ENCODE measurements at places on chromosomes 7 and 10.

- DNase-seq = no peak
Observed at GRCh38 chr10:29174389-29174788, 114.5 kb upstream of the LYZL1 start.

DNA sequence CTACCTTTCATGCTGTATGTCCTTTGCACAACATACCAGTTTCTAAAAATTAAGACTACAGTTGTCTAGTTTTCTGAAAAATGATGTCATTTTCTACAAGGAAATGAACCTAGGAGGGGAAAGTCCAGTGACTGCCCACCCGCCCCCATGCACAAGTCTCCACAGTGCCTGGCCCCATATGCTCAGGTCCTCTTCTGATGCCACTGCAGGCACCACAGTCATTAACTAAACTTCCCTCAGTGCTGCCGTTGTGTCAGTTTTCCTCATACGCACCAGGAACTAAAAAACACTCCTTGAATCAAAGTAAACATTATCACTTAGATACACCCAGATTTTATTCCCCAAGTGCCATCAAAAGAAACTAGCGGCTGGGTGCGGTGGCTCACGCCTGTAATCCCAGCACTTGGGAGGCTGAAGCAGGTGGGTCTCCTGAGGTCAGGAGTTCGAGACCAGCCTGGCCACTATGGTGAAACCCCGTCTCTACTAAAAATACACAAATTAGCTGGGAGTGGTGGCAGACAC is 6.9 kb upstream of the TNS3 start:
- no peak for DNase-seq

DNA sequence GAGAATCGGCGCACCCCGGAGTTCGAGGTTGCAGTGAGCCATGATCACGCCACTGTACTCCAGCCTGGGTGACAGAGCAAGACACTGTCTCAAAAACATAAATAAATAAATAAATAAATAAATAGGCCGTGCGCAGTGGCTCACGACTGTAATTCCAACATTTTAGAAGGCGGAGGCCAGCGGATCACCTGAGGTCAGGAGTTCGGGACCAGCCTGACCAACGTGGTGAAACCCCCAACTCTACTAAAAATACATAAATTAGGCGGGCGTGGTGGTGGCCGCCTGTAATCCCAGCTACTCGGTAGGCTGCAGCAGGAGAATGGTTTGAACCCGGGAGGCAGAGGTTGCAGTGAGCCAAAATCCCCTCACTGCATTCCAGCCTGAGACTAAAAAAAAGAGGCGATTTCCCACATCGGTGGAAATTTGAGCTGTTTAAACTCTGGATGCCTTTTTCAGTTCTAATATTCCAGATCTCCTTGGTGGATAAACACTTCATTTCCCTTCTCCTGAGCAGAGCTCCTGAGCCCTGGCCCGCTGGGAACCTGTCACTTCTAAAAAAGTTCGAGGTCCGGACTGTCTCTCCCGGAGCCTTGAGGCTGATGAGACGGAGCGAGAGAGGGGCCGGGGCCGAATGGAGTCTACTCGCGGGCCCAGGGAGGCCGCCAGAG is 2.0 kb upstream of the NFKB2 start:
- no peak for DNase-seq

GRCh38 chr7:37987732-37988131 is 67.3 kb downstream of the EPDR1 start:
- DNase-seq = no peak

- DNase-seq = no peak
Observed at GRCh38 chr10:48247680-48248079, 26.8 kb downstream of the FRMPD2 start.

DNA sequence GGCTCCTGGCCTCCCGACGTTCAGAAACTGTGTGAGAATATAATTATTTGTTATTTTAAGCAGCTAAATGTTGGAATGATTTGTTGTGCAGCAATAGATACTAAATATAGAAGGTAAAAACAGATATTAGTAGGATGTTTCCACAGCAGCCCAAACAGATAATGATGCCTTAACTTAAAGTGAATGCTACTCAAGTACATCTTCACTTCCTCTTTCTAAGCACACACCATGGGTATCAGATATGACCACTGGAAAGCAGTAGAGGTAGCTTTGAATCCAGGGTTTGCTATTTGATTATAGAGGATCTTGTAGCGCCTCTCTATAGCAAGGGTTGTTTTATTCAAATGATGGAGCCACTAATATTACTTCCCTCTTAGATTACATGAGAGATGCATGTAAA is 38.2 kb upstream of the BET1 start:
- DNase-seq = no peak

- DNase-seq = no peak
Observed at GRCh38 chr7:37393476-37393875, 55.2 kb downstream of the ELMO1 start.

GRCh38 chr7:2710901-2711551 is 23.0 kb downstream of the AMZ1 start:
- DNase-seq = peak; percentile 63

- DNase-seq = no peak
Observed at GRCh38 chr10:128614016-128614605, 487.9 kb upstream of the MKI67 start.

DNA sequence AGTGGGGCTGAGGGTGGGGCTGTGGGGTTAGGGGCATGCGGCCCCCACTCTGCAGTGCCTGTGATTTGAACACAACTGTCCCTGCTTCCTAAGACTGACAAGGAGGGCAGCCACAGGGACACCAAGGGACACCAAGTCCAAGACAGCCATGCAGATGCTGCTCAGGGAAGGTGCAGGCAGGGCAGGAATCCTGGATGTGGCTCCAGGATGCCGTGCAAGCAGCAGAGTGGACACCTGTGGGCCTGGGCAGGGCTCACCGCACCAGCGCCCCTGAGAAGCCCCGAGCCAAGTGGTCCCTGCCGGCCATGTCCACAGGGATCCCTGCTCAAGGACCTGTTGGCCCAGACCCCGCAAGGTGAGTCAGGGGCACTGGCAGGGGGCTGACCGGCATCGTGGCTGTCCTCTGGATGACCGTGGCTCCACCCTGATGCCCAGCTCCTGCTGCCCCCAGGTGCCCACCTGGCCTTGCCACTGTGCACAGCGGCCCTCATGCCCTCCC is 58.5 kb downstream of the STK32C start:
- no peak for DNase-seq

GRCh38 chr7:50405221-50405620 is 44.9 kb downstream of the FIGNL1 start:
- DNase-seq = no peak

GRCh38 chr7:142802301-142802700 is 31.5 kb downstream of the PRSS2 start:
- no peak for DNase-seq

- DNase-seq = no peak
Observed at GRCh38 chr10:3534433-3534832, 250.6 kb downstream of the KLF6 start.

DNA sequence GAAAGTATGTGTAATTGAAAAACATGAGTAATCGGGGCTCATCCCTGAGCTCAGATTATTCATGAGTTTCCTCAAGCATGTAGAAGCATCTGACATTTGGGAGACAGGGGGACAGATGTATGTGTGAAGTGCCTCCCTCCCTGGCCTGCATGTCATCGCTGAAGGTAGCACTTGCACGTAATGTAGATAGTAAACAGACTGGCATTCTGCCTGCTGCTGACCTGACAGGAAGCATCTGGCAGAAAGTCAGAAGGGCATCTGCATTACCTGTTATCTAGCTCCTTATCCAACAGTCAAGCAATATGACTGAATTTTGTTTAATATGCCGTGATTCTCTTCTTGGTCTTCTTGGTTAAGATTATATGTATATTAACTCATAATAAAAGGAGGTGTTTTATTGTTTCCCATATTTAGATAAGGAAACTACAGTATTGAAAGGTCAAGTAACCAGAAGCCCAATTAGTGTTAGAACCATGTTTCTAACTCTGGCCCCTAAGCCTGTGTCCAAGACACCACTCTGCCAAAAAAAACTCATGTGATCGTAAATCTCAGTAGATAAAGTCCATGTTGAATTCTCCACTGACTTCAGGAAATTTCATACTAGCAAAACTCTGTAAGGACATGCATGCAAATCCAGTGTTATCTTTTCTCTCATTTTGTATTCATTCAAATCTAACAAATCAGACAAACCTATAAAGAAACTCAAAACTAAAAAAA is 918.1 kb upstream of the MBL2 start:
- no peak for DNase-seq

DNA sequence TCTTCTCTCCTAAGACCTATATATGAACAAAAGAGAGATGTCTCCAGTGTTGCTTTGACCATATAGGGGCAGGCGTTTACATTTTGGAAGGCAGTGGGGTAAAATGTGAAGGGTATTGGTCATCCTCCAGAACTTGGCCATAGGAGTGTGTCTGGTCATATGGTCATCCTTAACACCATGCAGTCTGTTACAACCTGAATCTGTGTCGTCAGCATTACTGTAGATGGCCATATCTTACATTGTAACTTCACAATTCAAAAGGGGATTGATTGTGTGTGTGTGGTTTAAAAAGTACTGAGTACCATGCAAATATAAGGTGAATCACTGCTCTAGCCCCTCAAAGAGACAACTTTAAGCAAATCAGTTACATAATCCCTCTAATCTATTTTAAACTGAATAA is 311.7 kb downstream of the BICC1 start:
- DNase-seq = no peak

DNA sequence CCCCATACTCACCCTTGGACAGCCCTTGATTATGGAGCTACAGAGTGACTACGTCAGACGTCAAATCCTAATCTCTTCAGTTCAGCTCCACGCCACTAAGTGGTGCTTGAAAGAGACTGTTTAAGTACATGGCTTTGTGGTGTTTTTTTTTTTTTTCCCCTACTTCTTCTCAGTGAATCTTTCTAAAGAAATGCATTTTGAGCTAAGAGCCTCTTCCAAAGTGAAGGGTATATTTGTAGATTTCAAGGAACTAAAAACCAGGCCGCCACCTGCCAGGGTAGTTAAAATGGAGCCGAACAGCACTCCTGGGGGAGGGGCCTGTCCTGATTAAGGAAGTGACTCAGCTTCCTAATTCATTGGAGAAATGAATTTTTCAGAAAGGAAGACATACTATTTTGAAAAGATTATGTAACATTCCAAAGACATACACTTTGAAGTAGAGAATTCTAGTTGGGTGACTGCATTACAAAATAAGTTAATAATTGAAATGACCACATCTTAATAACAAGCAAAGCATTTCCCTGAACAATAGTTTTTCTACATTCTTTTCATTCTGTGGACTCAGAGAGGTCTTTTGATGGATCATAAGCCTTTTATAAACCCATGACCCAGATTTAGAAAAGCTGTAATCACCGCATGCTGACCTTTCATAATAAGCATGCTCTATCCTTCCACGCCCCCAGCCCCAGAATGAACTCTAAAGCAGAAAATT is 20.6 kb upstream of the VPS41 start:
- no peak for DNase-seq

DNA sequence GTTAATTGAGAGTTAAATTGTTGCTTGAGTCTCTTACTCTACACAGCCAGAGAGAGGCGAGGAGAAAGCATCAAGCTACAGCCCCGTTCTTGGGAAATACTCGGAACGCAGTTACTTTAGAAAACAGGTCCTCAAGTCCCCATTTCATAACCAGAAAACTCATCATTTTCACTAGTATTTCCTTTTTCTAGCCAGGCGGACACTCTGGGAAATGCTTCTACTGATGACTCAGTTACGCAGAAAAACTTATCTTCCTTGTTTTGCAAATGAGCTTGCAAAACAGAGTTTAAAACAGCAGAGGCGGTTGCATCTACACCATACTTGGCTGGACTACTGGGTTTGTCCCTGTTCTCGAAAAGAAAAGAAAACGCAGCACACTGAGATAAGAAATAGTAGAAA is 111.4 kb upstream of the FGFR2 start:
- DNase-seq = no peak

- no peak for DNase-seq
Observed at GRCh38 chr10:93023013-93023650, 37.5 kb upstream of the CYP26C1 start.

GRCh38 chr10:127151981-127152699 is 44.3 kb downstream of the INSYN2A start:
- DNase-seq = no peak

GRCh38 chr7:16040346-16040745 is 353.9 kb upstream of the MEOX2 start:
- no peak for DNase-seq

GRCh38 chr7:55179931-55180682 is 161.3 kb downstream of the EGFR start:
- no peak for DNase-seq

GRCh38 chr10:99630433-99630832 is 10.2 kb upstream of the SLC25A28 start:
- no peak for DNase-seq
